Lung (tissue), 17 donors: ENCODE measurements at places on chromosomes 3 and 15. TPM values are rescaled to one million over a fixed set of nuclear protein-coding genes. Genes with fewer than 3 reads are reported as not detected.

DNA sequence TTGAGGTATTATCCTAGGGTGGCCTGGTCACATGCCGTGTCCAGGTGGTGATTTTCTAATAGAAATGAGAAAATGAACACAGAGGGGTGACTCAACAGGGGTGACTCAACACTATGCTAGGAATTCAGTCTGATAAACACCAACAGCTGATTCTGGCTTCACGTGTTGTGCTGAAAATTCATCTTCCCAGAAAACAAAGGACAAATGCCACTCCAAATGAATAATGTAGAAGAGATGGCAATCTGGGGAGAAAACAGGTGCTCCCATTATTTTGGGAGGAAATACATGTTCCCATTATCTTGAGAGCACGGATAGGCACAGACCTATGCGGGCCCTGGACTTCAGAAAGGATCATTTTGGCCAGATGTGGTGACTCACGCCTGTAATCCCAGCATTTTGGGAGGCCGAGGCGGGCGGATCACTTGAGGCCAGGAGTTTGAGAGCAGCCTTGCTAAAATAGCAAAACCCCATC lies 101.2 kb upstream of the MEX3B start:
- DNase-seq = no peak

DNA sequence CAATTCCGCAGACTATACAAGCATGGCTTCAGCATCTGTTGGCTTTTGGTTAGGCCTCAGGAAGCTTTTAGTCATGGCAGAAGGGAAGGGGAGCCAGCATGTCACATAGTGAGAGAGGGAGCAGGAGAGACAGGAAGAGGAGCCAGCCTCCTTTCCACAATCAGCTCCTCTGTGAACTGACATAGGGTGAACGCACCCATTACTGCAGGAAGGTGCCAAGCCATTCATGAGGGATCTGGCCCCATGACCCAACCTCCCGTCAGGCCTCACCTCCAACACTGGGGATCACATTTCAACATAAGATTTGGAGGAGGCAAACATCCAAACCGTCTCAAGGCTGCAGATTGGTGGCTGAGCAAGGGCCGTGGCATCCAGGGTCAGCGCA lies 106.3 kb downstream of the LRRK1 start:
- no peak for DNase-seq

GRCh38 chr3:152779653-152780052 lies 55.3 kb upstream of the P2RY1 start:
- DNase-seq = peak; percentile 90

GRCh38 chr15:82047453-82048400 lies 1.9 kb upstream of the MEX3B start:
- peak; percentile 58 for DNase-seq

DNA sequence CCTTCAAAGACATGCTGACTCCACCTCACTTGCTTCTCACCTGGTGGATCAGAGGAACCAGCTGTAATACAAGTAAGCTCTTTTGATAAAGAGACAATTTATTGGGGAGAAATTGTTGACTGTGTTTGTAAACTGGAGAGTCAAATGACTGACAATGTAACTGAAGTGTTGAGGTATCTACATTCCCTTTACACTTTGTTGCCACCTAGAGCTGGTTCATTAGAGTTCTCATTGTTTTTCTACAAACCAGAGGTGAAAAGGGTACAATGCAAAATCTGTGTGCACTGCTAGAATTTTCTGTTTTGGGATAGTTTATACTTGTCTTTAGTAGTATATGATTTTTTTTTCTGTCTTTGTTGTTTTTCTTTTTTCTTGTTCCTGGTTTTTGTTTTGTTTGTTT lies 8.7 kb upstream of the LRRC58 start:
- DNase-seq = no peak

Gene RHCG
- 0.37 TPM for polyA plus RNA-seq

Gene ITGB5
- polyA plus RNA-seq = 21.0 TPM

Gene CTXN2
- not detected for polyA plus RNA-seq
